ENCODE measurements at places on chromosomes 7 and 10. TPM values are rescaled to one million over a fixed set of nuclear protein-coding genes. Genes with fewer than 3 reads are reported as not detected.

Gene CPA2
- total RNA-seq = 0.75 TPM

Gene FGFR2
- total RNA-seq = 0.54 TPM

Gene AKR1C2
- total RNA-seq = 823 TPM

Gene HOXA11
- total RNA-seq = 7.1 TPM

Gene ACSM6
- total RNA-seq = not detected

Gene TFAM
- 69.6 TPM for total RNA-seq

Gene OPN4
- total RNA-seq = not detected

Gene FAM13C
- total RNA-seq = 0.10 TPM

Gene GBX1
- total RNA-seq = not detected

Gene ZNF487
- total RNA-seq = 5.4 TPM

Gene SDK1
- total RNA-seq = 1.1 TPM

Gene VPS37D
- 3.6 TPM for total RNA-seq

Gene SPDYE9
- 0.54 TPM for total RNA-seq

Gene MMD2
- total RNA-seq = not detected

Gene TMEM273
- total RNA-seq = not detected

Gene LIPK
- total RNA-seq = not detected

Gene GDF2
- not detected for total RNA-seq

Gene EPO
- total RNA-seq = not detected

Gene HIP1
- 8.1 TPM for total RNA-seq

Gene USP6NL
- total RNA-seq = 13.1 TPM

Gene WEE2
- not detected for total RNA-seq

Gene TLX1
- total RNA-seq = not detected

Gene OR2A7
- not detected for total RNA-seq

Gene TECTB
- not detected for total RNA-seq

Gene IDI2
- total RNA-seq = not detected

Gene MYOZ1
- not detected for total RNA-seq

Gene ATOH7
- not detected for total RNA-seq

Gene SCART1
- 1.2 TPM for total RNA-seq

Gene OR6B1
- not detected for total RNA-seq

Gene RBP4
- total RNA-seq = not detected

Gene PNLIPRP3
- total RNA-seq = not detected

Gene WNT8B
- total RNA-seq = 0.10 TPM

Gene SLC25A28
- 14.3 TPM for total RNA-seq

Gene TEX36
- not detected for total RNA-seq

Gene IMPDH1
- total RNA-seq = 88.9 TPM

Gene TNKS2
- 27.4 TPM for total RNA-seq

Gene CNNM1
- 1.8 TPM for total RNA-seq

Gene ZNF777
- total RNA-seq = 10.1 TPM

Gene CPN1
- not detected for total RNA-seq

Gene GSTO2
- total RNA-seq = 86.5 TPM

Gene C10orf143
- total RNA-seq = not detected

Gene LLCFC1
- total RNA-seq = not detected

Gene LRIT1
- total RNA-seq = not detected

Gene GPR26
- total RNA-seq = not detected

Gene CRTAC1
- not detected for total RNA-seq

Gene INTS15
- 24.4 TPM for total RNA-seq

Gene MOGAT3
- total RNA-seq = not detected

Gene POMZP3
- 12.6 TPM for total RNA-seq

Gene PTF1A
- not detected for total RNA-seq

Gene AKR1C8
- total RNA-seq = 0.10 TPM

All from NCI-H460 (cell line).